ENCODE measurements at places on chromosomes 2 and 18.

GRCh38 chr2:239177325-239177724 is 223.5 kb downstream of the HDAC4 start:
- no peak for DNase-seq

GRCh38 chr2:199466692-199467065 is 8.9 kb upstream of the SATB2 start:
- DNase-seq: no peak

DNA sequence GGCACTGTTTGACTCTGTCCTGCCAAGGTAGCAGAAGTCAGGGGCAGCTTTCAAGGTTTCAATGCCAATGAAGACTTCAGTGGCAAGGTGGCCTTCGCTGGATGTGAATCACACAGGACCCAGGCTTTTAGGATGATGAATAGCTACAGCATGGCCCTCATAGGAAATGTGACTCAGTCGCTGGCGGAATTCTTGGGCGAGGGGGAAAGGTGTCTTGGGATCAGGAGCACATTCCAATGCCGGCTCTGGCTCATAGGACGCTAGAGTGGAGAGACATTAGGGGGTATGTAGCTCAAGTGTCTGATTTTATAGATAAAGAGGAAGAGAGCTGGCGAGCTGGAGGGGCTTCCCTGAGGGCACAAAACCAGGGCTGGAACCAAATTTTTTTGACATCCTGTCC is 68.6 kb downstream of the SMIM21 start:
- DNase-seq: no peak

DNA sequence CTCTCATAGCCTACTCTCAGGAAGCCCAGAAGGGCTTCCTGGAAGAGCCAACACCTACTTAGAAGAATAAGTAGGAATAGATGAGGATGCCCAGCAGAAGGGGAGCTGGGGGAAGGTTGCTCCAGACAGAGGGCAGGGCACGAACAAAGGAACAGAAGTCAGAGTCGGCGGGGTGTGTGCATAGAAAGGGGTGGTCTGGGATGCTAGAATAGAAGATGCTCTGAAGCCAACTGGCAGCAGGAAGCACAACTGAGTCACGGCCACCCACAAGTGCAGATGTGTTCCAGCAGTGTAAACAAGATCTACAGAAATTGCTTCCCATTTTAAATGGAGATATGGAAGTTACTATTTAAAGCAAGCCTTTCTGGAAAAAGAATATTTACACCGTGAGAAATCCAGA is 131.0 kb downstream of the ZNF532 start:
- no peak for DNase-seq
